ENCODE measurements at places on chromosomes 11 and 22.

DNA sequence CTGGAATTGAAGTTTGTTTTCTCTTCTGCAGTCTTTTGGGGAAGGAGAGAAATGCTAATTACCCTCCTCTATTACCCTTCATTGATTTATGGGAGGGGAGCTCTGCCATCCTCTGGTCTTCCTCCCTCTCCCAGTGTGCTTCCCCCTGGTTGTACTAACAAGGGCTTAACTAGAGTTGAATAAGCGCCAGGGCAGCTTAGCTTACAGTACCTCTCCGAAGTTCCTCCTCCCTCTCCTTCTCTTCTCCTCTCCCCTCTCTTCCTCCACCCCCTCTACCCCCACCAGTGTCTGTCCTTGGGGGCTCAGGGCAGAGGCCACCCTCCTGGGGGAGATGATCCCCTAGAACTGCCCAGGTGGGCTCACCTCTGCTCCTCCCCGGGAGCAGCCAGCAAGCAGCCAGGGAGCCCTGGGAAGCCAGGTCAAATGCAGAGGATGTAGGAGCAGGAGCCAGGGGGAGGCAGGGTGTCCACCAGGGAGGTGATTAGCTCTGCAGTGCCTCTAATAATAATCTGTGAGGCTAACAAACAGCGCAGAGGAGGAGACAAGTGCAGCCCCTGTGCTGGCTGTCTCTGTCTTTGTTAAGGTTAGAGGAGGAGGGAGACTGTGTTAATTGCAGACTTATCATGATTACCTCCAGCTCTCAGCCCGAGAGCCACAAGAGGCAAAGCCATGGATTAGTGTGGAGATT, 191.6 kb upstream of the CADM1 start:
- no peak for DNase-seq

GRCh38 chr22:41092023-41092817, at the start of gene EP300:
EP300 (plus strand) TSS chr22:41092592; CDS start chr22:41093005, 413 bp downstream.
- DNase-seq = peak; percentile 84

DNA sequence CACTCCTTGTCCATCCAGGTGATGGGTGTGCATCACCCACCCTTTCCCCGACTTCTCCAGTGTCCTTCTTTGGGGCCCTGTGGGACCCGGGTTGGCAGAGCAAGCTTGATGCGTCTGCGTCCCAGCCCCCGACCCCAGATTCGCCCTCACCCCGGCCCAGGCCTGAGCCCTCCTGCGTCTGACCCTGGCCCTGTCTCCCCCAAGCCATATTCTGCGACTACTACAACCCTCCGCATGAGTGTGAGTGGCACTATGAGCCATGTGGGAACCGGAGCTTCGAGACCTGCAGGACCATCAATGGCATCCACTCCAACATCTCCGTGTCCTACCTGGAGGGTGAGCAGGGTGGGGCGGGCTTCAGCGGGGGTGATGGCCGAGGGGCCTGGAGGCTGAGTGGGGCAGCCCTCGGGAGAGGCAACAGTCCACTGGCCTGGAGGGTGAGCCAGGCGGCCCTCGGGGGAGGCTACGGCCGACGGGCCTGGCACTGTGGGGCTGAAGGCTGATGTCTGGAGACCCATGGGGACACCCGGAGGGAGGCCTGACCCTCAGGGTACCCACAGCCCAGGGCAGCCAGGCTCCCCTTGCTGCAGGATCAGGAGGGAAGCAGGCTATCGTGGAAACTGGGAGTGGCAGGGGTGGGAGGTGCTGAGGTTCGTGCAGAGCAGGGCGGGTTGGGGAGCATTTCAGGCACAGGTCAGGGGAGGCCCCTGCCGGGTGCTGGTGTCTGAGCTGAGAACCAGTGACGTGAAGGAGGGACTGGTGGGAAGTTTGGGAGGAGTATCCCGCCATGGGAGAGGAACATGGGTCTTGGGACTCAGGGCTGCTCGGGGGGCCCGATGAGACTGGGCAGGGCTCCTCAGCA, 15.3 kb downstream of the MUC2 start:
- DNase-seq = no peak

DNA sequence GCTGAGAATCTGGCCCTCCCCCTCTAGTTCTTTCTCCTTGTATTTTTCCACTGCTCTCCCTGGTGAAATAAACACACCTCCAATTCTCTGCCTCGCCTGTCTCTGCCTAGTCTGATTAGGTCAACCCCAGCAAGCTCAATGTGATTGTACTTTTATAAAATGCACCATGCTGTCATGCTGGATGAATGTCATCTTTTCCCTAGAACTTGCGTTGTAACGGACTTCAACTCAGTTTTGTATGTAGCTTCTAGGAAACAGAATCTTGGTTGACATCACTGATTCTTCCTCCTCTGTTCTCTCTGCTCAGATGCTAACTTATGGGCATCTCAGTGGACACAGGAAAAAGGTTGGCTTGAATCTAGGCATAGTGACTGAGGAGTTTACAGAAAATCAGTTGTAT, 261.9 kb upstream of the ISX start:
- DNase-seq = no peak

DNA sequence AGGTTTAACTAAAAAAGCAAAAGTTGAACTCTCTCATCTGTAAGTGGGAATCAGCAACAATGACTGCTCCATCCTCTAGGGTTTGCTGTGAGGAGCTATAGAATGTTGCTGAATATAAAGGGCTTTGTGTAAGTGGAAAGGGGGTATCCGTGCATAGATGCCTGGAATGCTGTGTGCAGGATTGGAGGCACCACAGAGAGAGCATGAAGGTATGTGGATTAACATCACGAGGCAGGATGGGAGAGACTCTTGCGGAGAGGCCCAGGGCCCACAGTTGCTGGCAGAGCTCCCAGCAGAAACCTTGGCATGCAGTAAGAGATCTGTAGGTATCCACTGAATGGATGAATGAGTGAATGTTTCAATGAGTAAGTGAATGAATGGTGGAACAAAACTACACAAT, 298.7 kb upstream of the DDI1 start:
- no peak for DNase-seq

DNA sequence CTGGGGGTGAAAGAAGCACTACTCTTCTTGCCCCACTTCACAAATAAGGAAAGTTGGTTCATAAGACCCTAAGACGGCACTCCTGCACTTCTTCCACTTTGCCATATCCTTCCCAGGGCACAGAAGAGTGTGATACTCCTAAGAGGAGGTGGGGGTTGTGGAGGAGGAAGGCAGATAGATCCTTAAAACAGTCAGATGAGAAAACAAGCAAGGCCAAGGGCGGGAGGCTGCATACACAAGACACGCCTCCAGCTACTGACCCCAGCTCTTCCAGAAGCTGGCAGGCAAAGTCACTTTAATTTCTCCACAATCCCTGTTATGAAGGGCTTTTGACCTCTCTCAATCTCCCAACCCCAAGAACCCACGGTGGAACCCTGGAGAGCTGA, 1.6 kb upstream of the CHRM4 start:
- DNase-seq = no peak

- peak; percentile 13 for DNase-seq
Observed at GRCh38 chr11:69524291-69524882, 42.9 kb downstream of the LINC01488 start.

- no peak for DNase-seq
Observed at GRCh38 chr11:123060277-123061000, 1.5 kb downstream of the HSPA8 start.

DNA sequence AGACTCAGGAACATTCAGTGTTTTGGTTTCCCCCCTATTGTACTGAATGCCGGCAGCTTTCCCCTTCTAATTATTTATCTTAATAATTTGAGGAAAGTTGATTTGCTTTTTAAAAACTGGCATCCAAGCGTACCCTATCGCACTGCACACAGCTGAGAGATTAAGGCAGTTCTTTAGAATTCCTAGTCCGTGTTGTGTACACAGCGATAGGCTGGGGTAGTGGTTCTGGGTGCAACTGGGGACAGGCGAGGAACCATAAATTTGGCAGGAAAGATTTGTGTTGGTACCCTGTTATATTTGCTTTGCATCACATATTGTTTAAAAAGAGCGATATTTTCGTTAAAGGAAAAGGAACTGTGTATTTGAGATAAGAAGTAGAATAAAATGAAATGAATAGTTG, 39.2 kb downstream of the PTPRJ start:
- DNase-seq = no peak

GRCh38 chr11:79237703-79238102, 203.1 kb downstream of the TENM4 start:
- DNase-seq = peak; percentile 92

GRCh38 chr11:64357904-64358535, 942 bp upstream of the RPS6KA4 start:
- no peak for DNase-seq

- DNase-seq = peak; percentile 14
Observed at GRCh38 chr11:74397501-74398243, 561 bp downstream of the PGM2L1 start.

Measured in fibroblast of skin of right quadriceps (primary cell).